ENCODE measurements at places on chromosomes 3 and 15.

- no peak for DNase-seq
Measured at GRCh38 chr3:157370867-157371266, 65.8 kb upstream of the PTX3 start.

GRCh38 chr3:146374146-146374545, 95.2 kb downstream of the PLSCR2 start:
- no peak for DNase-seq

GRCh38 chr15:70347321-70348225, 249.9 kb upstream of the TLE3 start:
- DNase-seq, result no peak

DNA sequence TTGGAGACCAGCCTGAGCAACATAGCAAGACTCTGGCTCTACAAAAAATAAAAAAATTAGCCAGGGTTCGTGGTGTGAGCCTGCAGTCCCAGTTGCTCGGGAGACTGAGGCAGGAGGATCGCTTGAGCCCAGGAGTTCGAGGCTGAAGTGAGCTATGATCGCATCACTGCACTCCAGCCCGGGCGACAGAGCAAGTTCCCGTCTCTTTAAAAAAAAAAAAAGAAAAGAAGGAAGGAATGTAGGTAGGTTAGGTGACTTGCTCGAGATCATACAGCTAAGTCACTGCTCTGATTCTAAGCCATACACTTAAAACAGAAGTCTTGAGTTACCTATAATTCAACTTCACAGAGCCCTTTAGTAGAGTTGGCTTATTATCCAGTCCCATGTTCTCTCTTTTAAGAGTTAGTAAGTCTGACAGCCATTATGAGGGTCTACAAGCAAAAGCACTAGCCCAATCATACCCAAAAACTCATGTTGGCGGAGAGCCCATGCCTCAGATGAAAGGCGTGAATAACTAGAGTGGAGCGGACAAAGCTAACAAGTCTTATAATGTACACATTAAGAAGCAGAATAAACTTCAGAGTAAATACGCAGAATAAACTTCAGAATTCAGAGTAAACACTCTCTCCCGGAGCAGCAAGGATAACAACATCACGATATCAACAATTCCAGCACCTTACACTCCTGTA, 768 bp downstream of the AAGAB start:
- no peak for DNase-seq

DNA sequence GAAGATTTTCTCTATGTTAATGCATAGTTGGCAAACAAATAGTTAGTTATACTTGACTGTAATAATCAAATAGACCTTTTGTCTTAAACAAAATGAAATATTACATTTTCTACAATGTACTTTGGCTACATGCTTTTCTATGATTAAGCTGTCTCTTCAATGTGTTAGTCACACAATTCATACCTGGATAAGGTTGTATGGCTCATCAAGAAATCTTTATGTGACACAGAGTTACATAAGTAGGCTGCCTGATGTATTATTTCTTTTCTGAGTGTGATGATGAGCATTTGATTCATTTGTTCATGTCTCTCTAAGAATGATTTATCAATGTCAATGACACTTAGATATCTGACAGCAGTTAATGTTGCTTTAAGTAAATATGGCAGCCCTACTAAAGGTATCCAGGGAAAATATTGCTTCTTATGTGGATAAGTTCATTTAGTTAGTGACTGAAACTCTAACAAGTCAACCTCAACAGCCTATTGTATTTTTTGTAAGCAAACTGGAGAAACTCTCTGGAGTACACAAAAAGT, 157.4 kb upstream of the SOX2 start:
- DNase-seq, result no peak

DNA sequence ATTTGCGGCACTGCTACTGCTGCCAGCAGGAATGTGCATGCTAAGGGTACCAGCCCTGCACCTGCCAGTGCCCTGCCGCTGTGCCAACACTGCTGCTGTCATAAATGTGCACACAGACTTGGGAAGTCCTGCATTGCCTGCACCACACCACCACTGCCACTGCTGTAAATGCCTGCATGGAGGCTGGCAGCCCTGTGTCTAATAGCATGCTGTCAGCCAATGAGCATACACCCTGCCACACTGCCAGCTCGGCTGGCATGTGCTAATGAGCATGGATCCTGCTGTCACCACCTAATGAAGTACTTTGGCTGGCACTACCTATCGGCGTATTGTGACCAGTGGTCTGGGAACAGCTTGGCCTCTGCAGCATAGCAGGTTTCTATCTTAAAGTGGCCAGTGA, 981.8 kb upstream of the GBE1 start:
- no peak for DNase-seq

DNA sequence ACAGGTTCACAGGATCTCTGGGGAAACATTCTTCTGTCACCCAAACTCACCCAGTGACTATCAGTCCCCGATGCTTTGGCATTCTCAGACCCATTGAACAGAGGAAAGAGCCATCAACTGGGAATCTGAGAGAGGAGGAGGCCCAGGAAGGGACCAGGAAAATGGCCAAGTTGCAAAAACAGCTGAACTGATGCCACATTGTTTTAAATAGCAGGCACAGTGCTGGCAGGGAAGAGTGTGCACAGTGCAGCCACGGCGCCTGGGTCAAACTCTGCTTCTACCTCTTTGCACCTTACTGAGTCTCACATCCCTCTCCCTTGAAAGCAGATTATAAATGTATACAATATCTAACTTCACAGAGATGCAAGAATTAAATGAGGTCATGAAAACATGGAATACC, 66.4 kb downstream of the SRGAP3 start:
- no peak for DNase-seq

DNA sequence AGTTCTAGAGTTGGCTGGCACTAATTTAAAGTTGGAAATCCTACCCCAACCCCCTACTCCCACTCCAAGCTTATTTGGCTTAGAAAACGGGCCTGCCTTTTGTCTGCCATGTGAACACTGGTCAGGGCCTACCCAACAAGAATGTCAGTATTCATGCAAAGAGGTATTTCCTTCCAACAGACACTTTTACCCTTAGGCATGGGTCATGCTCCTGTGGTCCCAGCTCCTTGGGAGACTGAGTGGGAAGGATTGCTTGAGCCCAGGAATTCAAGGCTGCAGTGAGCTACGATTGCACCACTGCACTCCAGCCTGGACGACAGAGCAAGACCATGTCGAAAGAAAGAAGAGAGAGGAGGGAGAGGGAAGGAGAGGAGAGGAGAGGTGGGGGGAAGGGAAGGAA, 137.5 kb upstream of the LRTM1 start:
- DNase-seq, result no peak

GRCh38 chr3:30085486-30085885, 520.9 kb upstream of the TGFBR2 start:
- no peak for DNase-seq

- DNase-seq, result no peak
Measured at GRCh38 chr3:45486136-45486535, 97.8 kb downstream of the LARS2 start.

- DNase-seq, result no peak
Measured at GRCh38 chr15:70795311-70795665, 31.9 kb upstream of the UACA start.

- DNase-seq, result no peak
Measured at GRCh38 chr3:77320514-77320913, 280.6 kb downstream of the ROBO2 start.

- DNase-seq, result no peak
Measured at GRCh38 chr15:57667171-57667849, 39.2 kb upstream of the POLR2M start.

DNA sequence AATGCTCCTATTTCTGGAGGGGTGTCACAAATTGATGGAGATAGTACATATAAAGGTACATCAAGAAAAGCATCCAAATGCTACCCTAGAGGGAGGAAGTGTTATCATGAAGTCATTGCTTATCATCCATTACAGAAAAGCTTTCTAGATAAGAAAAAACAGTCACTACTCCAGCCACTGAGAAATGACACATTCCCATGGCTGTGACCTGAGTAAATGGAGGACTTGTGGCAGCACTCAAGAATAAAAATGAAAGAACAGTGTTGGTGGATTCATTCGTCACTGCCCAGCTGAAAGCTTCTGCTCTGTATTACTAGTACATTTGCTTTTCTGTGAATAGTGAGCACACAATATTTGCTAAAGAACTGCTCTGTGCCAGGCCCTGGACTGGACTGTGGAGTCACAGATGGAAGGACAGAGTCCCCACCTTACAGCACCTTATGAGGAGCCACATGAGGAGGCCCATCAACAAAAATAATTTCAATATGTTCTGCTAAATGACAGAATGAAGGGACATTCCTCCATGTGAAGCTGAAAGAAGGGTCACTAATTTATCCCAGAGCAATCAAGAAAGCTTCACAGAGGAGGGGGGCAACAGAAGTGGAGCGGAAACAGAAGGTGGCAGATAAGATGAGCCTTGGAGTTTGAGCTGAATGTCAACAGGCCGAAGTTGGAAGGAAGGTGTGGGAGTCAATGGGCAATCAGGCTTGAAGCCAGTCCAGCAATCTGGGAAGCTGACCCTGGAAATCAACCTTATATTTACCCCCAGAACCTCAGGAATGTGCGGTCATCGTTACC, 343.5 kb upstream of the TRIM42 start:
- DNase-seq, result no peak

DNA sequence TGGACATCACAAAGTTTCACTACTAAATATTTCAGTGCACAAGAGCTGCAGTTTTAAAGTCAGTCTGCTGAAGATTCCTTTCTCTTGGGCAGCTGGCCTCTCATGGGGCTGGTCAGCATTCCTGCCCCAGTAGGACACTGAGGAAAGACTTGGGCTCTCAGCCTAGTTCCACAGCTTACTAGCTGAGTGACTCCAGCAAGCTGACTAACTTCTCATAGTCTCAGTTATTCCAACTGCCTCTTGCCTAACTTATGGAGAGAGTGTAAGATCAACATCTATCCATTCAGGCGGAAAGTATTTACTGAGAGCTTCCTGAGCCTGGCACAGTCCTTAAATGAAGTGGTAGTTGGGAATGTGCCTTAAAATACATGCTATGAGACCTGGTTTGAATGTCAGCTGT, 27.0 kb downstream of the TM4SF4 start:
- no peak for DNase-seq

- peak; percentile 65 for DNase-seq
Measured at GRCh38 chr15:52100807-52101442, 11.7 kb downstream of the BCL2L10 start.

GRCh38 chr3:16928386-16929132, 43.8 kb downstream of the PLCL2 start:
- DNase-seq, result no peak

DNA sequence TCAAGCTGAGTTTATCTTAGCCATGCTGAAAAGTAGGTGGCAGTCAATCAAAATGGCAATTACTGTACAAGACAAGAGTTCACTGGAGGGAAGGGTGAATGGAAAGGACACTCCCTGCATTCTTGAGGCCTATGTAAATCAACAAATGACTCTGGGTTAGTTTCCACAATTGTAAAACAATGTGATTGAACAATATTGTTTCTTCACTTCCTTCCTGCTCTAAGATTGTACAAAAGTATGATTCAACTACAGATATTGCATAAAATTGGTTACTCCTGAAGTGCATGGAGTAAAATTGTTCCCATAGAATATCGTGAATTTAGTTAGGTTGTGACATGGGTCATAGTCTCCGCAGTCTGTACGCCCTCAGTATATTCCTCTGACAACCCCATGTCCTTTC, 277.6 kb downstream of the LPP start:
- DNase-seq, result no peak

All from CD4-positive, alpha-beta T cell treated with Interleukin-15 for 1 hour (primary cell).